ENCODE measurements at places on chromosomes 6 and 20.
A peak's percentile ranks its signal among the peaks of the same experiment; 100 is the strongest.

DNA sequence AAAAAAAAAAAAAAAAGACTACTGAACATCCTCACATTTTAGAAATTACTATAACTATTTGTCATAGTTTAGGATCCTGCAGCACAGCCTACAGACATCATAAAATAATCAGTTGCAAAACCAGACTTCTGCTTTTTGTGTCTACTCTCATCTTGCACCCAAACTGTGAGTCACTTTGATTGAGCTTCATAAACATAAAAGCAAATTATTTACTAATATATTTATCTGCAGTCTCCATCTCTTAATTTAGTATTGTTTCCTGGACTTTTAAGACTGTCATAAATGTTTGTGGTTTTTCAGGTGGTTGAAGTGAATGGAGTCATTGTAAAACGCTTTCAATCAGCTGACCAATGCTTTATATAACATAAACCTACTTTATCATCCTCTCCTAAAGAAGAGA lies 14.8 kb upstream of the CALHM6 start:
- DNase-seq = no peak

DNA sequence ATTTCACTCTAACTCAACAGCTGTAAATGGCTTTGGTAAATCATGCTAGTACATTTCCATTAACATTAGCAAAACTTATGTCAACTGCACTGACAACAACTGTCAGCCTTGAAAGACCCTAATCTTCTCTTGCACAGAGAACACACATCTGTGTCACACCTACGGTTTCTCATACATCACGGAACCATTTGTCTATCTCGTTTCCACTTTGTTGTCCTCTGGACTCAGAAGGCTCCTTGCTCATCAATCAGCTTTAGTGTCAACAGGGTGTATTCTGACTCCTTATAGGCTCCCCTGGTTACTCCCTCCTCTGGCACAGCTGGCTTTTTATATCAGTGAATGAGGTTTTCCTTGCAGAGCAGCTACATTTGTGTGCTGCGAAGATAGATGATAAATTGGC lies 49.3 kb downstream of the CD83 start:
- DNase-seq = no peak

DNA sequence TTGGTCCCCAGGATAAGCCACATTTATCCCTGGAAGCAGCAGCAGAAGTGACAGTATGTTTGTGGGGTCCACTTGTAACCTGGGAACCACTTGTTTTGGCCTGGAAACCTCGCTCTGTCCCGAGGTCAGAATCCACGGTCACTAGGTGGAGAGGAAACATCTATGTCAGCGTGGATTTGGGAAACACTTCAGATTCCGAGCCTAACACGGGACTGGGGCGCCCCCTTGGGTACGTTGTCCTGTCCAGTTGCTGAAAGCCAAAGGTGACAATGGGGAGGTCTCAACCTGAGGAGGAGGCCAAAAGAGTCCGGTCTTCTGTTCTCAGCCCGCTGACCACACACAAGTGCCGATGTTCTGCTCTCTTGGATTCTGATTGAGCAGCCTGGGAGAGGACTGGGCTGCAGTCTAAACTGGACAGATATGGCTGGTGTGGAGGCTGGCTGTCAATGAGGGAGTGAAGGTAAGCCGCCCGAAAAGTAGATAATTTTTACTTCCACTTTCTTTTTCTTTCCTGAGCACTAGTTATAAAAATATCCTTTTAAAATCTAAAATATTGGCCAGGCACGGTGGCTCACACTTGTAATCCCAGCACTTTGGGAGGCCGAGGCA lies 4.9 kb upstream of the ZFP57 start:
- DNase-seq = no peak

DNA sequence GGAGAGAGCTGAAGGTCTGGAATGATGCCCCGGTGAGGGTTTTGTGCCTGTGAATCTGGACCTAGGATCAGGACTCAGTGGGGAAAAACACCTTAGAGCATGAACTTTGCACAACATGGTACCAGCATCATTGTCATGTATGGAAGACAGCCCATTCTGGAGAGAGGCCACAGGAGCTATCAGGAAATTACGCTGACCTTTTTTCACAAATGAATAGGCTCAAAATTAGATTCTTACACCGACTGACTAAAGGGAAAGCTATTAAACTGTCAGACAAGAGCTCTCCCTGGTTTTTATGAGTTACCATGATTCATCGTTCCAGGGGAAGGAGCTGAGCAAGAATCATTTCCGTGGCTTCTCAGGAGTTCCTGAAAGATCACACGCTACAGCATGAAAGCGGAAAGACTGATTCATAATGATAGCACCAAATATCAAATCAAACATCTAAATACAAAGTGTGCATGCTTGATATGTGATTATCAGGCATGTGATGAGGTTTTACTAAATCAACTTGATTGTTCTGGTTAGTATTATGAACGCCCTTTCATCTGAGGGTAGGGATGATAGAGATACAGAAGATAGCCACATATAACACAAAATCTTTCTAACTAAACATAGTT lies 224.9 kb upstream of the SMLR1 start:
- DNase-seq = peak; percentile 94

GRCh38 chr20:20070871-20071726 lies 18.8 kb downstream of the CFAP61 start:
- DNase-seq = no peak

Measured in SW 1271 (cell line).